ENCODE measurements at places on chromosomes 12 and 14. TPM values are rescaled to one million over a fixed set of nuclear protein-coding genes. Genes with fewer than 3 reads are reported as not detected.

SINHCAF gene
- total RNA-seq: 71.2 TPM

DNA sequence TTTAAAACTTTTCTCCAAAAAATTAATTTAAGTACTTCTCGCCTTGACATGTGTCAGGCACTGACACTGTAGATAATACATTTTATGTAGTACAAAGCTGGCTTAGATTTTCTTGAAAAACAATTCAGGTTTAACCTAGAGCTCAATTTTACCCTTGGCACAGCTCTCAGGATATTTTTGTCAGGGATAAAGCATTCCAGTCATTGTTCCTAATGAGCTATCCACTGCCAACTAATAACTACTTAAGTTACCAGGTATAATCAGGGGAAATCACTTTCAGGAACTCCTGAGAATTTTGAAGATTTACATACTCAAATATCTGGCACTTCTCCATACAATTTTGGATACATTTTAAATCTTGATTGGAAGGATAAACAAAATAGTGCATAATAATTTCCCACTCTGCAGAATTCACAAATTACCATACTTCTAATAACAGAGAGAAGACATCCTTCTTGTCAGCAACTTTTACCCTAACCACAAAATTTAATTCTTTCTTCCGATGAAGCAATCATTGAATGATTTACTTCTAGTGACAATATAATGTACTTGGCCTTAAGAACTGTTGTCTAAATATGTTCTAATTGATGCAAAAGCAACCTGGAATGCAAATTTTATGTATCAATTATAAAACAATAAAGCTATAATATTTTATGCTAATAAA lies 4.8 kb downstream of the RASSF9 start:
- no peaks in the 10 kb centered on the region for H3K27me3 ChIP-seq
- no peak overlapping the region for H3K27ac ChIP-seq
- no peak for DNase-seq
- no peak overlapping the region for H3K4me3 ChIP-seq

KLRC2 gene
- total RNA-seq: 2.2 TPM

DNA sequence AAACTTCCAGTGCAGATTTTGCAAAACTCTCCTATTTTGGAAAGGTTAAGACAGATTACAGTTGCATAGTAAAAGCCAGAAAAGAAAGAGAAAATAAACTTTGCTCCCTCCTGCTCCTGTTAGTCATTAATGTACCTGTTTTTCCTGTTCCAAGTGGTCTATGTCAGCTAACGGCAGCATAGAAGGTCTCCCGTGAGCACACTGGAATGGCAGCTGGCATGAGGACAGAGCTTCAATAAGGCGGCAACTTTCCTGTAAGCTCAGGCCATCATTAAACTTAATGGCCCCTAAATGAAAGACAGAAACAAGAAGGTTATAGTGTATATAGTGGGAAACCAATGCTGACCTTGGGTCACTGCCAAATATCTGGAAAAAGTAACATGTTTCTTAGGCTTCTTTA lies 16.0 kb downstream of the EIF2B2 start:
- no peak overlapping the region for H3K4me3 ChIP-seq
- H3K27me3 ChIP-seq: no peaks in the 10 kb centered on the region
- no peak overlapping the region for H3K27ac ChIP-seq
- DNase-seq: no peak
- H3K4me1 ChIP-seq: no peaks in the 10 kb centered on the region

- no peaks in the 10 kb centered on the region for H3K36me3 ChIP-seq
- H3K27me3 ChIP-seq: no peaks in the 10 kb centered on the region
Observed at GRCh38 chr14:22433069-22433468, 156.0 kb downstream of the DAD1 start.

DNA sequence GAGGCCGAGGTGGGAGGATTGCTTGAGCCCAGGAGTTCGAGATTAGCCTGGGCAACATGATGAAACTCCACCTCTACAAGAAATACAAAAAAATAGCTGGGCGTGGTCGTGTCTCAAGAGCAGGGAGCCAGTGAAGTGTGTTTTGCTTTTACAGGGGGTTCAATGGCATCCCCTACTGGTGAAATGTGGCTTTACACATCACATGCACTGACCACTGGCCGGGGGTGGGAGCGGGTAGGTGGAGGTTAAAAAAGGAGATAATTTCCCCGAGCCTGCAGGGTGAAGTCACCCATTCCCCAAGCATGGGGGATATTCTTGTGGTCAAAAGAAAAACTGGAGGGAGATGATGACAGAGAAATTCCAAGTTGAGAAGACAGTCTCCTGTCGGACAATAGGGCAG lies 63.6 kb upstream of the PWP1 start:
- no peaks in the 10 kb centered on the region for H3K4me1 ChIP-seq
- no peak overlapping the region for H3K27ac ChIP-seq

DNA sequence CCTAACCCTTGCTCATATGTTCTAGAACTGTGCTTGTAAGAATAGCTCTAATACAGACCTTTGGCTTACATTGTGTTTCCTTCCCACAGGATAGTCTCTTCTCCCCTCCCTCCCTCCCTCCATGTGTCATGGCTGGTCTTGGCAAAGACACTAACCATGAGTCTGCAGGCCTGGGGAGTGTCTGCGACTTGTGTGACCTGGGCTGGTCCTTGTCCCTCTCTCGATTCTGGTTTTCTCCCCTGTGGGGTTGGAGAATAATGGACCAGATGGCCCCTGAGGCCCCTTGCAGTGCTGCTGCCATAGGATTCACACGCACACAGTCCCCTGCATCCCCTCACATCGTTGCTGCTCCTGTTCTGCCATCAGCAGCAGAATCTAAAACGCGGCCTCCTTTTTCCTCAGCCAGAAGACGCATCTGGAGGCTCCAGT lies 30.3 kb downstream of the DEGS2 start:
- no peak overlapping the region for H3K4me3 ChIP-seq
- H3K27me3 ChIP-seq: no peaks in the 10 kb centered on the region
- peaks cover 3% of the 10 kb centered on the region for H3K4me1 ChIP-seq
- H3K27ac ChIP-seq: no peak overlapping the region

DNA sequence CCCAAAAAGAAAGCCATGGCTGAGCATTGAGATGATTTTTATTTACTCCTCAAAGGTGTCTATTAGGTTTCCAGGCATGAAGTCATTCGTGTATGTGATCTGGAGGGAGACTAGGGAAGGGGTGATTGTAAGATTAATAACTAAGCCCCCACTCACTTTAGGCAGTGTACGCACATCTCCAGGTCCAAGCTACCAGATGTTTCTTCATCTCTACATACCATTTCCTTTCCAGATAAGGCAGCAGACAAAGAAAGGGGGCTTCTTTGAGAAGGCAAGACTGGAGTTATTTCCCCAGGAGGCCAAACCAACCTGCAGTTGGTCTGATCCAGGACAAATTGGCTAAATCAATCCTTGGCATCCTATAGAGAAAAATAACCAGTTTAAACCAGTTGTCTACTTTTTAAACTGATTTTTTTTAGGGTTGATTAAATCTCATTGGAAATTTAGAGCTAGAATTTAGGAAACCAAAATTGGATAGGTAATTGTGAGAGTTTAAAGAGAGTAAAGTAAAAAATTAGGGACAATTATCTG lies 3.9 kb downstream of the HOXC13 start:
- H3K4me3 ChIP-seq: no peak overlapping the region
- peaks cover 23% of the 10 kb centered on the region for H3K27me3 ChIP-seq
- no peaks in the 10 kb centered on the region for H3K4me1 ChIP-seq
- H3K36me3 ChIP-seq: no peaks in the 10 kb centered on the region
- no peak overlapping the region for H3K27ac ChIP-seq
- no peak for DNase-seq

DAO gene
- not detected for total RNA-seq

DNA sequence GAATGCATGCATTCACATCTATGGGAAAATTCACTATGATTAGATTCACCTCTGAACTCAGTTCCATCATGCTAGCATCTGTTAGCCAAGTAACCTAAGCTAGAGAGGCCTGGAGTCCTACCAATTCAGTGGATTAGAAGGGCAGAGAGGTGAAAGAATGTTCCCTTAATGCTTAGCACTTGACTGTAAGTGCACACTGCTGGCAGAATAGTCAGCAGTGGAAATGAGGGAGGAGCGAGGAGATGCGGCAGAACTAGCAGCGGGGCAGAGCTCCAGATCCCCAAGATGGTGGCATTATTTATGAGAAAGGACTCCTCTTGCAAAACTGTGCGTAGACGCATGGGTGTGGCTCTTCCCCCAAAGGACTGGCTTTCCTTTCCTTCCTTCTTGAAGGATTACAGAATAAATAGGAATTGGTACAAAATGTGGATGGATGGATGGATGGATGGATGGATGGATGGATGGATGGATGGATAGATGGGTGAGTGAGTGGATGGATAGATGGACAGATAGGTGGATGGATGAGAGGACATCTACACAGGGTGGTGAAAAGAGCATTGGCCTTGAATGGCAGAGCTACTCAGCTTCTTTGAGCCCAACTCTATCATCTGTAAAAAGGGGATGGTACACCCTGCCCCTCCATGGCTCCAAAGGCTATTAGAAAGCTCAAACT lies 227.2 kb downstream of the CHST11 start:
- DNase-seq: peak; percentile 36
- peaks cover 5% of the 10 kb centered on the region for H3K4me1 ChIP-seq
- H3K4me3 ChIP-seq: no peak overlapping the region
- H3K27ac ChIP-seq: no peak overlapping the region

DNA sequence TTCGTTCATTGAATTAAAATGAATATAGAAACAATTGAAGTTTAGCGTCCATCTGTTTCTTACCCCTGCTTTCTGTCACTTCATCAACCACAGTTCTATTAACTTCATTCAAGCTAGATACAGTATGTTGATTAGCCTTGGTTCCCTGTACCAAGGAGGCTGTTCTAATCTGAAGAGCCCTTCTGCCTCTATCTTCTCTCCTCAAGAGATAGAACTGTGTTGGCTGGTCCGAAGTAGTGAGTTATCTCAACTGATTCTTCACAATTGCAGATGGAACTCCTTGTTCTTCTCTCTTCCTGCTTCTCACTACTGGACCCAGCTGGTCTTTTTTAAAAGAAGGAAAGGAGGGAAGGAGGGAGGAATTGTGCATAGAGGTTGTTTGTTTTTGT lies 82.1 kb upstream of the TRAF3 start:
- no peaks in the 10 kb centered on the region for H3K36me3 ChIP-seq
- H3K27ac ChIP-seq: no peak overlapping the region
- no peaks in the 10 kb centered on the region for H3K27me3 ChIP-seq
- H3K4me1 ChIP-seq: no peaks in the 10 kb centered on the region

TPH2 gene
- not detected for total RNA-seq

DNA sequence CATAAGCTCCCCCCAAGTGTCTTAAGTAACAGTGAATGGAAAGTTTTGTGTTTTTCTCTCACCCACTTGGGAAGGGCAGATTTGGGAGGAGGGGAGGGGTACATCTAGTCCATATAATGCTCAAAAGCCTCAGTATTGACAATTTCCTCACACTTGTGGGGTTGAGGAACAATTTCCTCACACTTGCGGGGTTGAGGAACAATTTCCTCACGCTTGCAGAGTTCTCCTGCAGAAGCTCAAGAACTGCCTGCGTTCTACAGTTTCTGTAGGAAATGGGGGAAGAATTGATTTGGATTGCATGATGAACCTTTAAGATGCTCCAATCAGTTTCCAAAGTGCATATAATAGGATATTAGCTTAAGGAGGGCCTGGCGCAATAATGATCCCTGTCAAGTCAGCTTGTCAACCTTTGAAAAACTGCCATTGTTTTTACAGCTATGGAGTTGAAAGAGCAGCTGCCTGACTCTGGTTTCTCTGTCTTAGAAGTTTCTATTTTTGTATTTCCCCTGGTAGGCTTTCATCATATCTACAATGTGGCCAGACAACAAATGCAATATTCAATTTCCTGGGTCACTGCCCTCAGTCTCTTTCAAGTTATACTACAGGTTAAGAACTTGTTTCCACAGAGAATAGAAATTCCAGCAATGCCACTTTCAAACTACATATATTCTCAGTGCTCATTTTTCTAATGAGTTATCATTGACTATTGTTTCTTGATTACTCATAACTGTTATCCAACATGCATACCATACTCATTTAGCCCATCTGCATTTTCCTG lies 66.5 kb downstream of the PLEKHG7 start:
- no peak for DNase-seq
- no peaks in the 10 kb centered on the region for H3K36me3 ChIP-seq
- no peaks in the 10 kb centered on the region for H3K27me3 ChIP-seq
- no peak overlapping the region for H3K4me3 ChIP-seq
- no peak overlapping the region for H3K27ac ChIP-seq

MMP14 gene
- 233 TPM for total RNA-seq

LRRK2 gene
- total RNA-seq: 24.3 TPM

DNA sequence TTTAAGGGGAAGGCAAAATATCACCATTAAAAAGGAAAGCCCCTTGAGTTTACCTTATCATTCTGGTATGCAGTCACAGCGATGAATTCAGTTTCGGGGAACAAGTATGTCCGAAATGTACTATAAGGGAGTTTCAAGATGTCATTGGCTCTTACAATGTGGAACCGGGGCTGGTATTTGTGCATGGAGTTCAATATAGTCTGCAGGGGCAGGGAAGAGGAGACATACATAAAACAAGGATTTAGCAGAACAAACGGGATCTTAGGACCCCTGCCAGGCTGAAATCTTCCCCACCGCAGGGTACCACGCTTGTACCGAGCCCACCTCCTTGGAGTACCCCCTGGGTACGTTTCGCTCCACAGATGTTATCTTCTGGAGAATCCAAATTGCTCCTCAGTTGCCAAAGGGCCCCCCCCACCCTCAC lies 4.5 kb downstream of the TBX3 start:
- no peaks in the 10 kb centered on the region for H3K36me3 ChIP-seq
- H3K27me3 ChIP-seq: no peaks in the 10 kb centered on the region
- H3K4me1 ChIP-seq: no peaks in the 10 kb centered on the region

- no peak for DNase-seq
- no peak overlapping the region for H3K27ac ChIP-seq
- H3K4me1 ChIP-seq: no peaks in the 10 kb centered on the region
- no peak overlapping the region for H3K4me3 ChIP-seq
- no peaks in the 10 kb centered on the region for H3K36me3 ChIP-seq
Observed at GRCh38 chr12:43098766-43099550, 453.0 kb downstream of the ADAMTS20 start.

DNA sequence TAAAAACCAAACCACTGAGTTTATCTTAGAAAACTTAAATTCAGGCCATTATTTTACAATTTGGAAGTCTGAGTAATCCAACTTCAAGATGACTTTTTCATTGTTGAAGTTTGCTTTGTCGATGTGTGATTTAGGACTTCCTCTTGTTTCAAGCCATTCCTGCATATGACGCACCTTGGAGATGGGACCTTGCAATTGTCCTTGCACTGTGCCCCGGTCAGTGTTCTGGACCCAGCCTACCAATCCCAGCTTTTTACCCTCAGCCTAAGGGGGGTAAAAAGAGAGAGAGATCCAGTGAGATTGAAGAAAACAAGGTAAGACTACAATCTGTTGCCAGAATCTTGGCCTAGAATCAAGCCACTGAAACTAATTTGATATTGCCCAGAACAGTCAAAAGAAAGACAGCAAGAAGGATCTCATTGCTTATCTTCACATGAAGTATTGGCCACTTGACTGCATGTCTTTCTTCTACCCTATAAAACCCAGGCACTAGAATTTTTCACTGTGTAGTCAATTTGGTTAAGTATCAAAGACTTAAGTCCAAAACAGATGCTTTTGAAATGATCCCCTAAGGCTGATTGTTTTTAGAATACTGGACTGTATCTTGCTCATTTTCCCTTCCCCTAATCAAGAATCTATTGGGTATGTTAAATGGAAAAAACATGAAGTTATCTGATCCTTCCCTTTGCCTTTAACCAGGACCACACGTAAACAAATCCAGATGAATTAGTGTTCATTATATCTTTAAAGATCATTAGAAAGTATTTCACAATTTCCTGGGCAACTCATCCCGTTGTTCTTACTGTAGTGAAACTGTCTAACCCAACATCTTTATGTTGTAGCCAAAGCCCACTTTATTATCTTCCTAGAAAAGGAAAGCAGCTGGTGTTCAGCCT lies 2.4 kb upstream of the MLH3 start:
- H3K27me3 ChIP-seq: no peaks in the 10 kb centered on the region
- DNase-seq: no peak
- no peaks in the 10 kb centered on the region for H3K4me1 ChIP-seq
- H3K36me3 ChIP-seq: no peaks in the 10 kb centered on the region
- H3K4me3 ChIP-seq: no peak overlapping the region

Data from uterus (tissue), 4 donors.